ENCODE measurements at places on chromosomes 4 and X. TPM values are rescaled to one million over a fixed set of nuclear protein-coding genes. Genes with fewer than 3 reads are reported as not detected.

The MXRA5 gene
- not detected for total RNA-seq

- DNase-seq: no peak
- no peaks in the 10 kb centered on the region for H3K36me3 ChIP-seq
- no peak overlapping the region for H3K4me3 ChIP-seq
- peaks cover 14% of the 10 kb centered on the region for H3K4me1 ChIP-seq
- H3K27me3 ChIP-seq: no peaks in the 10 kb centered on the region
These were observed 251.0 kb downstream of the ZNF674 start for GRCh38 chrX:46294234-46294633.

GRCh38 chrX:36543499-36543898 is 464.7 kb upstream of the FAM47C start:
- H3K36me3 ChIP-seq: no peaks in the 10 kb centered on the region
- no peak for DNase-seq
- H3K4me3 ChIP-seq: no peak overlapping the region
- H3K4me1 ChIP-seq: no peaks in the 10 kb centered on the region
- no peaks in the 10 kb centered on the region for H3K27me3 ChIP-seq
- H3K27ac ChIP-seq: no peak overlapping the region

DNA sequence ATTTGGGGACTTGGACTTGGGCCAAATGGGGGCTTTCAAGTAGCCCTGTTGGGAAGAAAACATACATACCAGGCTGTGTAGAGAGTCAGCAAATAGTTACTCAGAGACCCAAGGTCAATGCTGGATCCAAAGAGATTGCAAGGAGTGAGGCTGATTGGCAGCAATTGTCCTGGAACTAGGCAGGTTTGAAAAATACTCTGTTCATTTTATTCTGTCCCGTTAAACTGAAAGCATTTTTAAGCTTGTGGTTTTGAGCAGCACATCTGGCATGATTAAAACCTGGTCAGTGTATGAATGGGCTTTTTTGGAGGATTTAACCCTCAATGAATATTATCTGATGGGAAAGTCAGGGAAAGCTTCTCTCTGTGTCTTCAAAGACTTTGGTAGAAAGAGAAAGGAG is 294.3 kb upstream of the BOD1L1 start:
- no peak overlapping the region for H3K4me3 ChIP-seq
- peak overlapping the region; percentile 83 for H3K27ac ChIP-seq
- H3K4me1 ChIP-seq: peaks cover 9% of the 10 kb centered on the region
- H3K36me3 ChIP-seq: no peaks in the 10 kb centered on the region
- H3K27me3 ChIP-seq: no peaks in the 10 kb centered on the region

DNA sequence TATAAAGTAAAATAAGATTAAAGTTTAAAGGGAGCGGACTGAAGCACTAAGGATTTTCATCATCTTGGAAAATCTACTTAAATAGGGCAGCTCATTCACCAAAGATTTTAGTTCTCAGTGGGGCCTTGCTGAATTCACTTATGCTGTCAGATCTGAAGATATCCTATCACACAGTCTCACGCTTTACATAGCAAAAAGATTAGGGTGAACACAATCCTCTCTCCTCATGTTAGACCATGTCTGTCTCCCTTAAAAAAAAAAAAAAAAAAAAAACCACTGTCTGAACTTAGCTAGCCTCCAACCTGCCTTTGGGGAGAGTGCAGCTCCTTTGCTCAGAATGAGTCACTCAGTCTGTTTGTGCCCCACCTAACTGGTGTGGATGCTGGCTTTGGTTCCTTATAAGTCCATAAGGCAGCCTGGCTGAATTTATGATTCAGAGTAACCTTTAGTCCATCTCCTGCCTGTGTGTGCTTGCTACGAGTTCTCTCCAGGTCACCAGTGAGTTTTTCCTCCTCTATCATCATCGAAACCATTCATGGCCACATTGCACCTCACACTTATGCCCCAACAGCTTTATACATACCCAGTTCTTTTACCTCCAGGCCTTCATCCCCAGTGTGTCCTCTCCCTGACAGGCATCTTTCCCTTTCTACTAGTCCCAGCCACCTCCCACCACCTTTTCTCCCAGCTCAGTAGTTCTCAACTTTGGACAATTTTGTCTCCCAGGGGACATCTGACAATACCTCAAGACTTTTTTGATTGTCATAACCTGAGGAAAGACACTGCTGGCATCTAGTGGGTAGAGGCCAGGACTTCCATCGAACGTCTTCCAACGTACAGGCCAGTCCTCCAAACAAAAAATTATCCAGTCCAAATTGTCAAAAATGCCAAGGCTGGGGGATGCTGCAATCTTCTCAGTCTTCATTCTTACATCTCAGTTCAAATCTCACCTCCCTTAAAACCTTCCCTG is 220.7 kb upstream of the EMCN start:
- H3K36me3 ChIP-seq: no peaks in the 10 kb centered on the region
- no peaks in the 10 kb centered on the region for H3K4me1 ChIP-seq
- H3K4me3 ChIP-seq: no peak overlapping the region
- no peak for DNase-seq

The MMAA gene
- 3.3 TPM for total RNA-seq

DNA sequence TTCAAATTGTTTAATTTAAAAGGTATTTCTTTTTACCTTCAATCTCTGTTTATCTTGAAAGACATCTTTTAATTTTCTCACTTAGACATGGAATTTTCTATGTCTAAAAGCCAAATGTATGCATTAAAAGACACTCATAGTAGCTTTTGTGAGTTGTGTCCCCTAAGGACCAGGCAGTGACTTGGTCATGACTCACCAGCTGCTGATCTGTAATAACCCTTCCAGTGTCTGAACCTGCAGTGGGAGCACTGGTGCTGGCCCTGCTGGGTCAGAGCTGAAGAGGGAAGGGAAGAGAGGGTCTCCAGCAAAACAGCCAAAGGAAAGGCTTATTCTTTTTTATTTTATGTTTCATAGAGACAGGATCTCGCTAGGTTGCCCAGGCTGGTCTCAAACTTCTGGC is 31.1 kb upstream of the SH3D19 start:
- no peak overlapping the region for H3K4me3 ChIP-seq
- no peaks in the 10 kb centered on the region for H3K36me3 ChIP-seq
- H3K4me1 ChIP-seq: no peaks in the 10 kb centered on the region
- no peaks in the 10 kb centered on the region for H3K27me3 ChIP-seq
- DNase-seq: no peak

The SPIN3 gene
- total RNA-seq: 17.9 TPM

DNA sequence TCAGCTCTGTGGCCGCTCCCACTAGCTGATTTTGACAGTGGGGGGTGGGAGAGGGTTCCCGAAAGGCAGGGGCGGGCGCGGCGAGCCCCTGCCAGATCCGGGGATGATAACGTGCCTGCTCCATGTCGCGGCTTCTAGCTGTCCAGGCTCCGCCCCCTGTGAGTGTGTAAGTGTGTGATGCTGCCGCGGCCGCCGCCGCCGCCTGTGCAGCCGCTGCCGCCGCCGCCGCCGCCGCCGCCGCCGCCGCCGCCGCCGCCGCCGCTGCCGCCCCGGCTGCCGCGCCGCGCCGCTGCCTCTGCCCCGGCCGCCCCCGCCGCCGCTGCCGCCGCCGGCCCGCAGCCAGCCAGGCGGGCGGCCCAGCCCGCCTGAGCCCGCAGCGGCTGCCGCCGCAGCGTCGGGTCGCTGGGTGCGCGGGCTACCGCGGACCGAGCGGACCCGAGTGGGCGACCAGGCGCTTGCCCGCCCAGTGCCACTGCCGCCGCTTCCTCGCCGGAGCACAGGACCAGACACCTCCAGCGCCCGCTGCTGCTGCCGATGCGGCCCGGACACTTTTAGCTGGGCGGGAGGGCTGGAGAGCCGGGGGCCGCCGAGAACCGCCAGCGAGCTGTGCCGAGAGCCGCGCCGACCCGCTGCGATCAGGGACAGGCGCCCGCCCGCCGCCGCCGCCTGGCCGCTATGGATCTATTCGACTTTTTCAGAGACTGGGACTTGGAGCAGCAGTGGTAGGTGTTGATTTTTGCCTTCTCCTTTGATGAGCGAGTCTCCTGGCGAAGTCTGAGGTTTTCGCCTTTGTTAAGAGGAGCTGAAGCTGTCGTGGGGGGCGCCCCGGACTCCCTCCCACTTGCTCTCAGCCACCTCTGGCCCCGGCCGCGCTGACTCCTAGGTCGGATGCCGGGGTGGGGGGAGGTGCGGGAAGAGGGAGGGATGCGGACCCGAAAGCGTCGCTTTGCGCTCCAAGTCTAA is at the start of gene AFF2:
AFF2 (plus strand) TSS at position 195 of the 963 bp plus-strand sequence; CDS start at position 676, 481 bp downstream.
- no peaks in the 10 kb centered on the region for H3K36me3 ChIP-seq
- no peaks in the 10 kb centered on the region for H3K4me1 ChIP-seq
- peak within 1 kb of the TSS; percentile 29 for H3K4me3 ChIP-seq
- DNase-seq: peak; percentile 16

DNA sequence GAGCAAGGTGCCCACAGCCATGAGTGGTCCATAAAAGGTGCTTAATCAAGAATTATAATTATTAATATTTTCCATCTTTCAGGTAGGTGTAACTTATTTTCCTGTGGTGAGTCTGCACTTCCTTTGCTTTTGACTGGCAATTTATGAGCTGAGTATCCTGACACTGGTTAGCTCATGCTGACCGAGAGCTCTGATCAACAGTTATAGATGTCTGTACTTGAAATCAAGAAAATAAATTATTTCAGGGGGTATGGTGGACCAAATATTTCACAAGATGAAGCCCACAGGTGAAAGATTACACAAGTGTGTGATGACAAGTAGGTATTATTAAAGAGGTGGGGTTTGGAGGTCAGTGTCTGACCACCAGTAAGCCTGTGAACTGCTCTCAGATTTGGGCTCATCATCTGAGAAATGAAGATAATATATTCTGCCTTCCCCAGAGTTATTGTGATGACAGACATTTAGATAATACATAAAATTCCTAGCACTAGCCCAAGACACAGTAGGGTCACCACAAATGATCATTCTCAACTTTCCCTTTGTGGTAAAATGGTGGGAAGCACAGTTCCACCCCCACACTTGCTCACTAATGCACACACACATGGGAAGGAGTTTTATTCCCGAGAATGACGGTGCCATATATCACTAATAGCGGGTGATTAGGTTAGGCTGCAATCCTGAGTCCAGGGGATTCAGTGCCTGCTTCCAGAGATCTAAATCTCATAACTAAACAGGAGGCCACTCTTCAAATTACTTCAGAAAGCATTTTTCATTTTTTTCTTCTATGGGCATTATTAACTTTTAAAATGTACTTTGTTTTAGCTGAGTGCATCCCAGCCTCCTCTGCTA is 34.0 kb upstream of the PACRGL start:
- no peak overlapping the region for H3K27ac ChIP-seq
- H3K4me3 ChIP-seq: no peak overlapping the region
- H3K4me1 ChIP-seq: no peaks in the 10 kb centered on the region
- H3K27me3 ChIP-seq: no peaks in the 10 kb centered on the region

GRCh38 chrX:153488231-153488914 is 6.4 kb upstream of the BGN start:
- no peak overlapping the region for H3K4me3 ChIP-seq
- H3K27ac ChIP-seq: peak overlapping the region; percentile 45
- H3K4me1 ChIP-seq: peaks cover 35% of the 10 kb centered on the region
- no peaks in the 10 kb centered on the region for H3K27me3 ChIP-seq
- no peaks in the 10 kb centered on the region for H3K36me3 ChIP-seq
- DNase-seq: peak; percentile 87

GRCh38 chrX:39418254-39418704 is 617.0 kb downstream of the MID1IP1 start:
- H3K4me3 ChIP-seq: no peak overlapping the region
- H3K27me3 ChIP-seq: no peaks in the 10 kb centered on the region
- no peaks in the 10 kb centered on the region for H3K36me3 ChIP-seq
- peak overlapping the region; percentile 32 for H3K27ac ChIP-seq

DNA sequence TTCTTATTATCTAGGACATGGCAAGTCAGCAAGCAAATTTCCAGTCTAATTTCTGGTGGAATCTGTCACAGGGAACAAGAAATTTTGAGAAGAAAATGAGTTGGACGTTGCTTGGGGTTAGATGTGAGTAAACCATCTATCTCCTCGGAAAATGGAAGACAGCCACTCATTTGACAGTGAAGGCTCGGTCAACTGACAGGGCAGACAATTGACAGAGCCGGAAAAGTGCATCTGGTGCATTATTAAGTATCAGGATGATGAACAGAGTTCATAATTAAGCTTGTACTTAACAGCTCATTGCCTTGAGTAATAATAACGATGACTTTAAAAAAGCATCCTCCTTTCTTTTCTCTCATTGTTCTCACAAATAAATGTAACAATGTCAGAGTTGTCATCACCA is 168.4 kb downstream of the MAD2L1 start:
- H3K27ac ChIP-seq: no peak overlapping the region
- no peak for DNase-seq
- no peak overlapping the region for H3K4me3 ChIP-seq
- no peaks in the 10 kb centered on the region for H3K27me3 ChIP-seq
- H3K4me1 ChIP-seq: no peaks in the 10 kb centered on the region

The RAB9B gene
- total RNA-seq: 1.6 TPM

The MAGEA2B gene
- total RNA-seq: not detected

The NEIL3 gene
- 8.0 TPM for total RNA-seq

- no peaks in the 10 kb centered on the region for H3K36me3 ChIP-seq
- H3K27ac ChIP-seq: no peak overlapping the region
- H3K4me3 ChIP-seq: no peak overlapping the region
- no peaks in the 10 kb centered on the region for H3K4me1 ChIP-seq
- no peak for DNase-seq
- H3K27me3 ChIP-seq: no peaks in the 10 kb centered on the region
These were observed 46.2 kb downstream of the GUCY1B1 start for GRCh38 chr4:155805016-155805415.

The UGT2B7 gene
- 3.0 TPM for total RNA-seq

GRCh38 chrX:97159916-97160800 is 276.4 kb downstream of the RPA4 start:
- no peaks in the 10 kb centered on the region for H3K27me3 ChIP-seq
- no peak overlapping the region for H3K4me3 ChIP-seq
- H3K4me1 ChIP-seq: peaks cover 7% of the 10 kb centered on the region
- DNase-seq: peak; percentile 26
- H3K36me3 ChIP-seq: no peaks in the 10 kb centered on the region

The SLC26A1 gene
- total RNA-seq: 9.6 TPM

- no peak overlapping the region for H3K4me3 ChIP-seq
- no peaks in the 10 kb centered on the region for H3K4me1 ChIP-seq
- no peaks in the 10 kb centered on the region for H3K36me3 ChIP-seq
- H3K27ac ChIP-seq: no peak overlapping the region
These were observed 119.8 kb downstream of the PPARGC1A start for GRCh38 chr4:23770011-23770410.

GRCh38 chr4:81789158-81789557 is 317.5 kb upstream of the RASGEF1B start:
- H3K27me3 ChIP-seq: no peaks in the 10 kb centered on the region
- H3K4me1 ChIP-seq: peaks cover 13% of the 10 kb centered on the region
- H3K27ac ChIP-seq: no peak overlapping the region
- H3K4me3 ChIP-seq: no peak overlapping the region
- DNase-seq: no peak

DNA sequence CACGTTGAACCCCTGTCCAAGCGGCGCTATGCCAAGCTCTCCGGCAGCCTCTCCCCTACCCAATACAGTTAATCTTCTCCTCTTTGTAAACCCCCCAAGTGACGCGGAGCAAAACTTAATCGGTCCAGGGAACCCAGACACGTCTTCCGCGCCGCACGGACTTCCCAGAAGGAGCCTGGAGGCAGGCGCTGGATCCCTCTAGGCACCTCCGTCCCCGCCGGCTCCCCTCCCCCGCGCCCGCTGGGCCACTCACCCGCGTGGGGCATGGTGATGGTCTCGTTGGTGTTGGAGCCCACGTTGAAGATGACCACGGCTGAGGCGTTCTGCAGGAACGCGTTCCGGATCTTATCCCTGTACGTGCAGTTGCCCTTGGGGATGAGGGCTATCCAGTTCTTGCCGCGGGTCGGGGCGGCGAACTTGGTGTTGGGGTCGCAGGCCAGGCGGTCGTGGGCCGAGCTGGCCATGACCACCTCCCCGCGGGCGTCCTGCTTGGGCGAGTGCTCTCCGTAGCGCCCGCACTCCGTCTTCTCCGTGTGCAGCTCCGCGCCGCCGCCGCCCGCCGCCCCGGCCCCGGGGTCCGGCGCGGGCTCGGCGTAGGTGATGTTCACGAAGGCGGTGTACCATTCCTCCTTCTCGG is 1.1 kb downstream of the RNF150 start:
- no peak for DNase-seq
- no peaks in the 10 kb centered on the region for H3K36me3 ChIP-seq
- H3K4me3 ChIP-seq: no peak overlapping the region
- no peak overlapping the region for H3K27ac ChIP-seq
- H3K27me3 ChIP-seq: no peaks in the 10 kb centered on the region
- no peaks in the 10 kb centered on the region for H3K4me1 ChIP-seq
